CD4-positive, alpha-beta T cell treated with Interleukin-12 subunit alpha and Interleukin-12 subunit beta, for 1 hour (primary cell): ENCODE measurements at places on chromosomes 11 and 22.

GRCh38 chr11:36763187-36763586 lies 165.2 kb upstream of the RAG2 start:
- no peak for DNase-seq

GRCh38 chr11:69864686-69865661 lies 45.8 kb upstream of the FGF3 start:
- DNase-seq, result no peak

DNA sequence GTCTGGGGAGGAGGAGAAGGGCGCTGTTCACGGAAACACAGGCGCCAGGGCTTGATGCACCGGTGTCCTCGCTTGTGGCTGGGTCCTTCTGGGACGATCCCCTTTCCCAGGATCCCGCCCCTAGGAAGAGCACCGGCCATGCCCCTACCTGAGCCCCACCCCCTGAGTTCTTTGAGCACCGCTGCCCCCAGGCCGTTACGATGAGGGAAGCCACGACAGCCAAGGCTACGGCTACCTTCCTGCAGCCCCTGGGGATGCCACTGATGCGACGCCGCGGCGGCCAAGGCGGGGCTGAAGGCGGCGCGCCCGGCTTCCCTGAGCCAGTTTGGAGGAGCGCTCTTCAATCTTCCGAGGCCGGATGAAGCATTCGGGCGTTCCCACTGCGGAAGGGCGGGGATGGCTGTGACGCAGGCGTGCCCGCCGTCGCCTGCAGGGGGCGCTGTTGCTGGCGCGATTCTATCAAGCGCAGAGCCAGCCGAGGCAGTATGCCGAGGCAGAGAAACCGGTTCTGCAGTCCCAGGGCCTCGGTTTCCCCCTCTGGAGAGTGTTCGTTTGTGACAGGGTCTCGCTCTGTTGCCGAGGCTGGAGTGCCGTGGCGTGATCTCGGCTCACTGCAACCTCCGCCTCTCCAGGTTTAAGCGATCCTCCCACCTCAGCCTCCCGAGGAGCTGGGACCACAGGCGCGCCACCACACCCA lies 9.7 kb upstream of the NEFH start:
- DNase-seq, result peak; percentile 69

DNA sequence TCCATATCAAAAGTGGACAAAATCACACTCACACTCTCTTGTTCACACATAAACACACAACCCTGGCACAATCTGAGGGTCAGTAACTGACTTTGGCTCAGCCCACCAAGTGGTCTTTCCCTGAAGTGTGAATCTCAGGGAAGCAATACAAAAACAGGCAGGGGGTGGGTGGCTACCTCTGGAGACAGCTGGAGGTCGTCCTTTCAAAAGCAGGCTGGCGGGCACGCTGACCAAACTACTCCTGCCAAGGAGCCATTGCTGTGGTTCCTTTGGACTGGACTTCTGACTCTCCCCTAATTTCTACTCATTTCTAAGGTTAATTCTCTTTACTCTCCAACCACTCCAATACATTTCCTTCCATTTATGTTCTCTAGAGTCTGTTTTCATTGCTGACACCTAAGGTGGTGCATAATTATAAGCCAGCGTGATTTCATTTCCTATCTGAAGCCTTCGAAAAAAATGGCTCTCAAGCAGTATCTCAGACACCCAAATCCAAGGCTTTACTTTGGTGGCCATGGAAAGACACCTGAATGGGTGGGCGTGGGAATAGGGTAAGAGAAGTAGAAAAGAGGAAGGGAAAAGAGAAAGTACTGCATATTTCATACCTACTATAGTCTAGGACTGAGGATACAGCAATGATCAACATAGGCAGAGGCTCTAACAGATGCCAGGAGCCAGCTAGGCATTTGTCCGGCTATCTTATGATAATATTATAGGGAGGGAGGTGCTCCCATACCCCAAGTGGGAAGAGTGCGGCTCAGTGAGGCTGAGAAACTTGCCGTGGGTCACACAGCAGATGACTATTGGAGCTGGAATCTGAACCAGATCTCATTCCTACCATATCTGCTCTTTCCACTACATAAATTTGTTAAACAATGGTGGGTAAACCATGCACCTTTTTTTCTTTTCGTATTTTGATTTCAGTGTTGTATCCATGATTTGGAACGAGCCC lies 22.0 kb downstream of the FZD4 start:
- DNase-seq, result no peak

DNA sequence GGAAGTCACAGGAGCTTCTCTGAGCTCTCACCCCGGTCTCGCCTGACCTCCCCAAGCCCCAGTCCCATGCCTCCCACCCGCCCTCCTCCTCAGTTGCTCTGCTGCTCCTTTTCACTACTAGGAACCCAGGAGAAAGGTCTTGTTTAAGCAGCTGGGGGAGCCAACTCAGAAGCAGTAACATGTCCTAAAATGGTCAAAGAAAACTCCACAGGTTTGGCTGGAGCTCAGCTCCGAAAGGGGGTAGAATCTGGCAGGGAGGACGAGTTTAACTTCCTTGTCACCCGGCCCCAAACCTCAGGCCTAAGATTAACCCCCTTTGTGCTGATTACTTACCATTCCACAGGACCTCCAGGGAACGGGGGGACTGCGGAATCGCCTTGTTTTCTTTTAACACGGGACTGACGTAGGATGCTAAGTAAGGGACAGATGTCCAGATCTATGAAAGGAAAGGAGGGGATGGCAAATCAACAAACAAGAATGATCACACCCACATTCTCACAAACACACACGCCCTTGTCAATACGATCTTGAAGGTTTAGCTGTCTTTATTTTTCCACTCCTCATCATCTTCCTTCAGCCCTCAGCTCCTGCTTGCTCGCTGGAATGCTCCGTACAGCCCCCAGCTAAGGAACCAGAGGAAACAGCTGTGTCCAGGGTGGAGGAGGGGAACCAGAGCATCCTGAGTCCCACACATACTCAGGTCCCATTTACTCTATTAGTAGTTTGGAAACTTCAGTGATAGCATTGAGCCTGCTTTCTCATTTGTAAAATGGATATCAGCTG lies 13.5 kb downstream of the PCSK7 start:
- no peak for DNase-seq

GRCh38 chr11:108160970-108161566 lies 39.7 kb downstream of the ACAT1 start:
- peak; percentile 11 for DNase-seq

GRCh38 chr11:61892085-61892370 lies 683 bp upstream of the FADS3 start:
- DNase-seq, result no peak

GRCh38 chr11:8833568-8834315 lies 77.2 kb upstream of the AKIP1 start:
- no peak for DNase-seq

GRCh38 chr11:6124245-6124644 lies 16.8 kb downstream of the OR56B4 start:
- no peak for DNase-seq
